Colonic mucosa (tissue), 4 donors: ENCODE measurements at places on chromosomes 1 and 21. TPM values are rescaled to one million over a fixed set of nuclear protein-coding genes. Genes with fewer than 3 reads are reported as not detected.

Gene FAM131C
- 0.21 TPM for total RNA-seq

Gene LRRN2
- total RNA-seq = 13.1 TPM

Gene SPRR1A
- not detected for total RNA-seq

Gene MRPL24
- 86.7 TPM for total RNA-seq

Gene FAAP20
- 29.9 TPM for total RNA-seq

Gene SLC9C2
- not detected for total RNA-seq

Gene DPT
- 16.2 TPM for total RNA-seq

Gene S1PR1
- total RNA-seq = 4.4 TPM

Gene MPL
- not detected for total RNA-seq

Gene RFX5
- 44.1 TPM for total RNA-seq

Gene ALPL
- 1.6 TPM for total RNA-seq

Gene TSSK3
- total RNA-seq = 0.61 TPM

Gene TRMT13
- total RNA-seq = 8.6 TPM

Gene HSPB7
- total RNA-seq = 1.1 TPM

Gene C1orf94
- not detected for total RNA-seq

Gene FAF1
- total RNA-seq = 60.3 TPM

Gene TFF1
- total RNA-seq = 233 TPM

Gene CCDC181
- total RNA-seq = not detected

Gene OR1C1
- total RNA-seq = not detected
